ENCODE measurements at places on chromosomes 3 and 15.
A peak's percentile ranks its signal among the peaks of the same experiment; 100 is the strongest.

DNA sequence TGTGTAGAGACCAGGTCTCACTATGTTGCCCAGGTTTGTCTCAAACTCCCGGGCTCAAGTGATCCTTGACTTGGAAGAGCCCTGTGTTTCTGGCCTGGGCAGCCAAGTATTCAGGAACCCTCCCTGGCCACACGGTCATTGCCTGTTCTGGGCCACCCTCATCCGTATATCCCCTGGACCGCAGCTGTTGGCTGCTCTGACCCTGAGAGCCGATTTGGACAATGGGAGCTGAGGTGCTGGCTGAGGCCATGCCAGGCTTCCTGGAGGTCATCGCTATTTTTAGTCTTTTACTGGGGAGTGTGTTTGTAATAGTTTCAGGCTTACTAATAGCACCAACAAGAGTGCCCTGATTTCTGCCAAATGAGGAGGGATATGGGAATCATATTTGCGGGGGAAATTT is 60.7 kb downstream of the ADAMTS7 start:
- no peaks in the 10 kb centered on the region for H3K27me3 ChIP-seq
- no peak for DNase-seq
- peak overlapping the region; percentile 60 for H3K4me3 ChIP-seq

- no peaks in the 10 kb centered on the region for H3K36me3 ChIP-seq
- no peak for DNase-seq
- H3K4me3 ChIP-seq: no peak overlapping the region
- H3K4me1 ChIP-seq: peaks cover 2% of the 10 kb centered on the region
- H3K27me3 ChIP-seq: peaks cover 27% of the 10 kb centered on the region
These were observed 109.4 kb upstream of the LINGO1 start for GRCh38 chr15:77742127-77742526.

DNA sequence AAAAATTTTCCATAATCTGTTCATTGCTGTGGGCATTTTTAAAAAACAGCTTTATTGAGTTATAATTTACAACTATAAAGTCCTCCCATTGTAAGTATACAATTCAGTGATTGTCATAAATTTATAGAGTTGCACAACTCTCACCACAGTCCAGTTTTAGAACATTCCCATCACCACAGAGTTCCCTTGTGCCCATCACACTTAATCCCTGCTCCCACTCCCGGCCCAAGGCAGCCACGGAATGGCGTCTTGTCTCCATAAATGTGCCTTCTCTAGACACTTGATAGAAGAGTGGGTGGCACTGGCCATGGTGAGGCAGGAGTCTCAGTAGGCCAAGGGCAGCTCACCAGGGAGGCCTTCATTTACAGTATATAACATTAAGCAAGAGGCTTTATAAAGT is 6.3 kb downstream of the TSEN2 start:
- peaks cover 33% of the 10 kb centered on the region for H3K36me3 ChIP-seq
- peaks cover 19% of the 10 kb centered on the region for H3K4me1 ChIP-seq
- H3K27me3 ChIP-seq: no peaks in the 10 kb centered on the region
- H3K4me3 ChIP-seq: no peak overlapping the region
- H3K27ac ChIP-seq: no peak overlapping the region

GRCh38 chr15:56919031-56919608 is 676 bp downstream of the TCF12 start:
- DNase-seq: peak; percentile 59
- peaks cover 8% of the 10 kb centered on the region for H3K36me3 ChIP-seq
- no peaks in the 10 kb centered on the region for H3K27me3 ChIP-seq
- peak overlapping the region; percentile 59 for H3K27ac ChIP-seq
- H3K4me3 ChIP-seq: peak overlapping the region; percentile 89
- H3K4me1 ChIP-seq: peaks cover 37% of the 10 kb centered on the region

DNA sequence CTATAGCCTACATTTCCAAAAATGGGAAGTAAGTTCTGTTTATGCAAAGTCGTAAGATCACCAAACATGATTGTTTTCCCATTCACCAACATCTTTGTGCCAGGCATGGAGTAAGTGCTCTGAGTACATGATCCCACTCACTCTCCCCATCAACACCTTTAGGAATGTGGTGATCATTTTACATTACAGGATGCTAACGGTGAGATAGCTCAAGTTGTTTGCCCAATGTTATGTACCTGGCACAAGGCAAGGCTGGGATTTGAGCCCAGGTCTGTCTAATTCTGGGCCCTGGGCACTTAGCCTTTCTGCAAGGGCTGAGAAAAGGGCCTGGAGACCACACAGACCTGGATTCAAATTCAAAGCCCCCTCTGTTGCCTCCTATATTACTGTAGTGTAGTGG is 581.7 kb upstream of the CFAP20DC start:
- H3K4me1 ChIP-seq: peaks cover 10% of the 10 kb centered on the region
- H3K36me3 ChIP-seq: no peaks in the 10 kb centered on the region
- DNase-seq: no peak
- H3K27ac ChIP-seq: no peak overlapping the region
- no peaks in the 10 kb centered on the region for H3K27me3 ChIP-seq

Measured in stimulated activated naive B cell treated with anti-CD40 and anti-IgM and Interleukin-4, amounts not matched to agents 10 μg/mL and 1 μg/mL and 100 μg/mL, for 72 hours (primary cell).